NCI-H2081 (cell line): ENCODE measurements at places on chromosomes 6 and 20.

- no peak for DNase-seq
Observed at GRCh38 chr6:81938014-81938856, 185.8 kb upstream of the TENT5A start.

DNA sequence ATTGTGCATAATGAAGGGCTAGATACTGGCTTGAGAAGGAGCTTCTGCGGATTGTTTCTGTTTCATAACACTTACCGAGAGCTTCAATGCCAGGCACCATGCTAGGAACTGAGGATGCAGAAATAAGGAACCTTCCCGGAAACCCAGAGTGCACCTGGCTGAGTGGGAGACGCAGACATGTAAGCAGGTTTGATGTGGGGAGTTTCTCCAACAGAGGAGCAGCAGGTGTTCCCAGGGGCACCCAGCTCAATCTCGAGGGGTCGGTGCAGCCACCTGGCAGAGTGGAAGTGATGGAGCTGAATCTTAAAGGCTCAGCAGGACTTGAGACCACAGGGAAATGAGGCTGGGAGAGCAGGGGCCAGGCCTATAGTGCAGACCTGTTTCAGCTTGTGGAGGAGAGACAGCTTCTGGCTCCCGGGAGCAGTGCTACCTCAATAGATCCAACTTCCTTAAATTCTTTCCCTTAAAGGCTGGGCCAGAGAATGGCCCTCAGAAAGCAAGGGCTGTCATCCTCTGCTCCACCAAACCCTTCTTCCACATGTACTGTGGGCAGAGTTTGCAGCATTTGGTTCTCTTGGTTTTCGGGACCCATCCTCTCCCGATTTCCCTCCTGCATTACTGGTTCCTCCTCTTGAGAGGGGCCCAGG lies 27.8 kb upstream of the SRC start:
- no peak for DNase-seq

- no peak for DNase-seq
Observed at GRCh38 chr6:35492258-35492973, 4.5 kb downstream of the TEAD3 start.

GRCh38 chr6:144268794-144269349 lies 16.3 kb upstream of the UTRN start:
- no peak for DNase-seq

DNA sequence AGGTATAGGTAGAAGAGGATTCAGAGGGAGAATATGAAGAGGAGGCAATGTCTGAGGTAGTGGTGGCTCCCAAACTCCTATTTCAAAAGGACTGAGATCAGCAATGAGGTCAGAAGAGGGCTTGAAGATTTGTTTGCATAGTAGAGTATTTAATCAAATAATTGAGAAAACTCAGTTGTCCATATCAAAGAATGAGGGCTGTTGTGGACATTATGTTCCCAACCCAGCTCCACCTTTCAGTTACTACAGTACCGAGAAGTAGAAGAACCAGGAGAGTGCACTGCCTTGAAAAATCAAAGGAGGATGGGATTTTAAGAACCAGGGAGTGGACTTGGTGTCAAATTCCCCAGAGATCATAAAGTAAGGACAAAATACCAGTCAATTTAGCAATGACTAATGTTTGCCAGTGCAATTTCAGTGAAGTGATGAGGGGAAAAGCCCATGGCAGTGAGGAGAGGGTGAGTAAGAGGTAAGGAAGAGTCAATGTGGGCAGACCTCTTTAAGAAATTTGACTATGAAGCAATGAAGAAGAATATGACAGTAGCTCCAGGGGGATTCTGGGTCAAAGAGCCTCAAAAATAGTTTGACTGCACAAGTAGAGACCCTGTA lies 382.4 kb downstream of the PKHD1 start:
- no peak for DNase-seq

DNA sequence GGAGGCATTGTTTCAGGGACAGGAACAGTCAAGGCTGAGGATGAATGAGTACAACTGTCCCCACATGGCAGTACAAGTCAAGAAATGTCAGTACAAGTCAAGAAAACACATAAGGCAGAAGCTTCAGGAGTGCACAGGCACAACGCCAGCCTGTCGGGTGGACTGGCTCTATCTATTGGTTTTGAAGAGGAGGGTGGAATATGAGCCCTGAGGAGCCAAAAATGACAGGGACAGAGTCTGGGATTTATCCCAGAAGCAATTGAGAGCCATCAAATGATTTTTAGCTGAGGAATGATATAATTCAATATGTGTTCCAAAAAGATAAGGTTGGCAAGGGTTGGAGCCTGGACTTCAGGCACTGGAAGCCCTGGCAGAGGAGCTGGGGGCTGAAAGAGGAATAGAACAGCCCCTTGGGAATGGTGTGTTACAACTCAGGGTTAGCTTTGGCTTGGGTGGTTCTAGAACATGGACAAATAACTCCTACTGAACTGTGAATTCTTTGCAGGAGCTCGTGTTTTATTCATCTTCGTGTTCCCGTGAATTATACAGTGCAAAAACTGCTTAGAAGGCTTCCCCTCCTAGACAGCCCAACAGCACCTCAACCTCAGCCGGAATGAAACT lies 425.7 kb upstream of the ARID1B start:
- no peak for DNase-seq

DNA sequence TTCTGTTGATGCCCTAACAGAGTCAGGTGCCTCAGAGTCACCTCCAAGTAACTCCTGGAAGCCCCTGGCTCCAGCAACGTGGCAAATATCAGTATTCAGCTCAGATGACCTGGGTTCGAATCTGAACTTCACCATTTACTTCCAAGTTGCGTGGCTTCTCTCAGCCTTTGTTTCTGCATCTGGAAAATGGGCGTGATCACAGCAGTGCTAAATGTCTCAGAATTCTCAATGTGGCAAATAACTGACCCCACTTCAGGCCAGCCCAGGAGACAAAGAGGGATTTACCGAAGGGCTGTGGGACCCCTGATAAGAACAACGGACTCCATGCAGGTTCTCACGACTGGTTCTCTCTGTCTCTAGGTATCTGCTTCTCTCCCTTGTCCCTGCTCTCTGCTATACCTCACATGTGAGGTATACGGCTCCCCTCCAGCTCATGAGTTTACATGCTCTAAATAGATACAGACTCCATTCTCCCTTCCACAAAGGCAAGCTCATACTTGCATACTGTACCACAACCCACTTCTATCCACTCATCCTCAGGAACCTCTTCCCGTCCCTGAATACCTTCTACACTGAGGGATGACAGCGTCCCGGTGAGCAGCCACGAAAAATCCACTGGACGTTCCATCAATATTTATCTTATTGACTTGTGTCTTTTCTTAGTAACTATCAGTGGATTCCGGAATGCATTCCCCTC lies 84.1 kb downstream of the SNX5 start:
- no peak for DNase-seq

GRCh38 chr20:50866831-50867230 lies 64.4 kb downstream of the ADNP start:
- DNase-seq: no peak

- no peak for DNase-seq
Observed at GRCh38 chr6:131412960-131413830, 159.8 kb upstream of the ARG1 start.

GRCh38 chr6:12111363-12111670 lies 99.2 kb downstream of the HIVEP1 start:
- no peak for DNase-seq

- DNase-seq: no peak
Observed at GRCh38 chr6:116406678-116407345, 36.1 kb downstream of the DSE start.

DNA sequence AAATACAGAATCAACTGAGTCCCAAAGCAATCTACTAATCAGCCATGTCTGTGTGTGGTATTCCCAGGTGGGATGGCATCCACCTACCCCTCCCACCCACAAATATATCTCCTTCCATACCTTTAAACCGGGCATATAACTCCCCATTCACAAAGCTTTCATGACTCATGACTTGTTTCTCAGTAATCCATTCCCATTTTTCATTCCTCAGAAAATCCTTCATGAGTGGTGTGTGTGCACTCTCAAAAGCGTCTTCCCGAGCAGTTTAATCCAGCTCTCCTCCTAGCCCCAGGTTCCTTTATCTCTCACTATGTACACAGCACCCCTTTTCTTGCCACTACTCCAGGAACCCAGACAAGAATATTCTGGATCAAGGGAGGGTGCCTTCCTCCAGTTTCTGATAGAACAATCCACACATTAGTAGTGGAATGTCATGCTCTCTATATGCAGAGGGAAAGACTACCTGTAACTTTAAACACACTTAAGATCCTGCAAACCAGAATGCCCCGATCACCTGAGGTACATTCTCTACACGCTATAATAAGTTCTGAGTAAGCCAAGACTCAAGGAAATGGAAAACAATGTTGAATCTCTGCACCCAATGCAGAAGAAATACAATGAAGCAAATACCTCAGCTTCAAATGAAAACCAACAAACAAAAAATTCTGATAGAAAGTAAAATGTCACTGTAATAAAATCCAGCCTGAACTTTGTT lies 55.7 kb upstream of the IPCEF1 start:
- no peak for DNase-seq

DNA sequence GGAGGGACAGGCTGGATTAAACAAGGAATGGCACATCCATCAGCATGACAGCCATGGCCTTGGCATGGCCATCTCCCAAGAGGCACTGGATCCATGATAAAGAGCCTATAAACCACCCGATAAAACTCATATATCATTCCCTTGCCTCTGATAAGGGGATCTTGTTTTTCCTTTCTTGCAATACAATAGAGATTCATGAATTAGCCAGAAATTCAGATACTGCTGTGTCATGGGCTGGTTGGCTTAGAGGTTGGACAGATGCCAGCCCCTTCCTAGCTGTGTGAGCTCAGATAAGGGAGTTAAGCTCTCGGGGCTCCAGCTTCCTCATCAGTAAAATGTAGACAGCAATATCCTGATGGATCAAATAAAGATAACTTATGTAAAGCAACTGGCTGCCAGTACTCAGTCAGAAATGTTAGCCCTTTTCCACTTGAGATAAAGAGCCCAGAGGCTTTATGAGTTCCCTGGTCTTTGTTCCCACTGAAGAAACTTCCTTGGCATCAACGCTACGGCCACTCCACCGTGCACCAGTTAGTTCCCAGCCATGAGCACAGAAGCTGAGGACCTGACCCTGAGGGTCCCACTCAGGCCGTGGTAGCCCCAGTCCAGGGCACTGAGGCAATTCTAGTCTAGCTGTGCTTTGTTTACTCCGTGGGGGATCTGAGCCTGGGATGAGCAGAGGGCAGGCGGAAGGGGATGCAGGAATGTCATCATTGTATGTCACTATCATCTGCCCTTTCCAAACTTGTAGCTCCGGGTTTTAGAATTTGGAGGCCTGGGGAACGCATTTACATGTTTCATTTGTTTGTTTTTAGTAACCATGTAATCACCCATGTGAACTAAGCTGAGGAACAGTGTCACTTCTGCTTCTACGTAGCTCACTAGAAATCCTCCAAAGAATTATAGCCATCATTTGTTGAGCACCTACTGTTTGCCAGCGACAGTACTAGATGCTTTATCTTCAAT lies 67.2 kb upstream of the TBC1D7 start:
- no peak for DNase-seq

GRCh38 chr6:64217721-64218620 lies 582.4 kb downstream of the PHF3 start:
- DNase-seq: no peak

DNA sequence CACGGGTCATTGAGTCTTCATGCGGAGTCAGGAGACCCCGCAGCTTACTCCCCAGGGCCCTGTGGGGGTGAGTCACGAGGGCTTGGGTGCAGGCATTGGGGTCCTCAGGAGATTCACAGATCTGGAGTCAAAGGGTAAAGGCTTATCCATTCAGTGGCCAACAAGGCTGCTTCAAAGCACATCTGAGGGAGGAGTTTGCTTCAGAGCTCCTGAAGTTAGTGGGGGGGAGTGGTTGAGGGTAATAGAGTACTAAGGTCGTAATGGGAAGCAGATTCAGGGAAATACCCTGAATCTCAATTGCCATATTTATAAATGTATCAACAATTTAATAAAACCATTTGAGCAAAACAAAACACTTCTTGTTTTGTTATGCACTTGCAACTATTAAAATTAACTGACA lies 37.3 kb downstream of the SH3BGRL2 start:
- DNase-seq: no peak

GRCh38 chr6:4153514-4153985 lies 18.2 kb upstream of the ECI2 start:
- DNase-seq: no peak

DNA sequence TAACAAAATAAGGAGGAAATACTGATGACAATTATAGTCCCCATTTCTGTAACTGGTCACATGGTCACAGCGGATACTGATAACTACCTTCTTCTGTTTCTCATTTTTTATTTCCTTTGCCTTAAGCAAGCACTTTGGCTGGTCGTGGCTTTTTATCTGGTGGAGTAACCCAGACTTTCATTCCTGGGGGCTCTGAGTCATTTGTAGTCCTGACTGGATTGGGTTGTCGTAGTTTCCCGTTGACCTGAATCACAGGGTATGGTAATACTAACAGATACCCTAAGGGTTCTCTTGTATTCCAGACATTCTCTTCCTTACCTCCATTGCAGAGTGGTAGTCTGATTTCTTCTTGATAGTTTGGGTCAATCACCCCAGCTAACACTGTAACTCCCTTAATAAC lies 500.3 kb upstream of the ADGRB3 start:
- no peak for DNase-seq

- no peak for DNase-seq
Observed at GRCh38 chr6:143642403-143642802, 35.4 kb upstream of the PHACTR2 start.

DNA sequence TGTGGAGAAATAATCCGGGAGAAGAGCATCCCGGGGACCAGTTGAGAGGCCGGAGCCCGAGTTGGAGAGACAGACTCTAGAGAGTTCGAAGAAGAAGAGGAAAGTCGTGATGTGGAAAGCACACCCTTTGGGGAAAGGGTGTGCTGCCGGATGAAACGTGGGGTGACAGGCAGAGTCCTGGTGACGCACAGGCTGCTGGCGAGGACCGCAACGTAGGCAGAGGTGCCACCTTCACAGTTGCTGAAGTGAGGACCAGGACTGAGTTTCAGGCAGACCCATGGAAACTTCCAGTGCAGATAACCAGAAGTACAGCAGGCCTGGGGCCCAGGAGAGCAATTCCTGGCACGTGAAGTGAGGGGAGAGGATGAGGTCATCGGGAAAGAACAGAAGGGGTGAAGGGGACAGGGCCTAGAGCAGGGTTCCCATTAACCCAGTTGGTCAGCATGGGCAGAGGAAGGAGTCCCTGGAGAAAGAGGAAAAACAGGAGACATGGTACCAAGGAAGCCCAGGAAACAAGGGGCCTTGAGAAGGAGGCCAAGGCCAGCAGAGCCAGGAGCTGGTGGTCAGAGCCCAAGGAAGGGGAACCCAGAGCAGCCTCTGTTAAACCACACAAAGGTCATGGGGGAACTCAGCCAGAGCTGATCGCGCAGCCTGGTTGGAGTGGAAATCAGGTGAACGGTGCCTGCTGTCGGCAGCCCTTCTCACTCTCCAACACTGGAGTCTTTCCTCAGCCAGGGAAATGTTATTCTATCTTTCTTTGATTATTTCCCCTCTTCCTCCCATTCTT lies 84.1 kb downstream of the PRND start:
- DNase-seq: no peak
